ENCODE measurements at places on chromosomes 6 and 20.

DNA sequence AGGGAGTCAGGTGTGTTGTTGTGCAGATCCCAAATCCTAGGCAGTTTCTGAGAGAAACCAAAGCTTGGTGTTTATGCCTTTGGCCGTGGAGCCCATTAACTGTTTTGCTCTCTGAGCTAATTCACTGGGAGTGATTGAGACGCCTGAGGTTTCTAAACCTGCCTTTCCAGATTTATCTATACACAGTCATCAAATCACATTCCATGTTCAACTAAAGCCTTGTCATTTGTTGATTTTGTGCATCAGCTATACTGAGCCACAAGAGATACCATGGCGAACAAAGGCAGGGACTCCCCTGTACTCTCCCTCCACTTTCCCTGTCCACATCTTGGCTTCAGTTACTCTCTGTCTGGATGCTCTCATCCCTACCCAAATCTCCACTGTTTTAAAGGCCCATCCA, 229.7 kb upstream of the PMEPA1 start:
- no peak for DNase-seq

- DNase-seq = no peak
Observed at GRCh38 chr20:58995461-58996225, 11.4 kb downstream of the CTSZ start.

- no peak for DNase-seq
Observed at GRCh38 chr6:112275365-112275764, 21.0 kb upstream of the LAMA4 start.

DNA sequence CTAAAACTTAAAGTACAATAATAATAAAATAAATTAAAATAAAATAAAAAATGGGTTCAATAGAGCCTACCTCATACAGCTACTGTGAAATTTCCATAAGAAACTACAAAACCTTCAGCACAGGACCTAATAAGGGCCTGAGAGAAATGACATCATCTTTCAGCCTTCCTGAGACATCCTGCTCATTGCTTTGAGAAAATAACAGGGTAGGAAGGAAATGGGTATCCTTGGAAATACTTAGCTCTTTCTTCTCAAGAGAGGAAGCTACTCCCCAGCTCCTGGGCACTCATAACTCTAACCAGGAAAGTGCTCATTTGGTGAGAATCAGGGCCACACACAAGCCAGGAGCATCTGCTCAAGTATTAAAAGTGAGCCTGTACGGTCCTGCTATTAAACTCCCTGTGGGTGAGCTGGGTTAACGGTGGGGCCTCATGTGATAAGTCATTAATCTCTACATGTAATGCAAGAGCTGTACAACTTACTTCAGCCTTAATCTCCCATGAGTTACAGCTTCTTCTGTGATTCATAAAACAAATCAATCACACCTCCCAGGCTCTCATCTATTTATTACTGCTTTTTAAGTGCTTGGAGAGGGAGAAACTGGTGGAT, 141.4 kb downstream of the MAFB start:
- no peak for DNase-seq

DNA sequence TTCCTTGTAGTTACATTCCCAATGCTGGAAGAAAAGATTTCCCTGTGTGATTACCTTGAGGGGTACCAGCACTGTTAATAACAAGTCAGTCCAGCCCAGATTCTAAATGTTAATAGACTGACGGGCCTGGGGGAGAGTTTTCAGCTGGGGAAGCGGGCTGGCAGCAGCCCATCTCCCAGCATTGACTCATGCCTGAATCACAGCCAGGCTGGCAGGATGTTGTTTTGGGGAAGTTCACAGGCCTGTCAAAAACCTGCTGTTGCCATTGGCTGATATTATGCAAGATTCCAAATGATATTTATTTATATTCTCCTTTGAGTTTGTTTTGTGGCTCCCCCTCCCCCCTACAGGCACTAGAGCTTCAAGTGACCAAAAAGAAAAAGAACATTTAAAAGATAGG, 213.9 kb upstream of the CNR1 start:
- DNase-seq = no peak

GRCh38 chr6:127121637-127121960, 3.1 kb downstream of the RSPO3 start:
- DNase-seq = no peak

DNA sequence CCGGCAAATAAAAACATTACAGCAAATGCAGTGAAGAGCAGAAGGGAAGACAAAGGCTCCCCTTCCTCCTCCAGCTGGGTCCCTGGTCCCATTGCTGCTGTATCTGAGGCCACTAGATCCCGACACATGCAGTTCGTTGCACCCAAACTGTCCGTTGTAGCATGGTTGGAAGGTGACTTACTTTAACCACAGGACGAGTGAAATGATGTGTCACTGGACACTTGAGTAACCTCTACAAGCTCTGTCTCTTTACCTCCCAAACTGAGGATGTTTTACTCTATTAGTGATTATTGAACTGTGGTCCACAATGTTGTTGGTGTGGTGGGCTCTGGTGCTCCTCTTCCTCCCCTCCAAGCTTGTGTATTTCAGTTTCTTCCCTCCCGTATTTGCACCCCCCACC, 46.2 kb upstream of the ARMH2 start:
- no peak for DNase-seq

DNA sequence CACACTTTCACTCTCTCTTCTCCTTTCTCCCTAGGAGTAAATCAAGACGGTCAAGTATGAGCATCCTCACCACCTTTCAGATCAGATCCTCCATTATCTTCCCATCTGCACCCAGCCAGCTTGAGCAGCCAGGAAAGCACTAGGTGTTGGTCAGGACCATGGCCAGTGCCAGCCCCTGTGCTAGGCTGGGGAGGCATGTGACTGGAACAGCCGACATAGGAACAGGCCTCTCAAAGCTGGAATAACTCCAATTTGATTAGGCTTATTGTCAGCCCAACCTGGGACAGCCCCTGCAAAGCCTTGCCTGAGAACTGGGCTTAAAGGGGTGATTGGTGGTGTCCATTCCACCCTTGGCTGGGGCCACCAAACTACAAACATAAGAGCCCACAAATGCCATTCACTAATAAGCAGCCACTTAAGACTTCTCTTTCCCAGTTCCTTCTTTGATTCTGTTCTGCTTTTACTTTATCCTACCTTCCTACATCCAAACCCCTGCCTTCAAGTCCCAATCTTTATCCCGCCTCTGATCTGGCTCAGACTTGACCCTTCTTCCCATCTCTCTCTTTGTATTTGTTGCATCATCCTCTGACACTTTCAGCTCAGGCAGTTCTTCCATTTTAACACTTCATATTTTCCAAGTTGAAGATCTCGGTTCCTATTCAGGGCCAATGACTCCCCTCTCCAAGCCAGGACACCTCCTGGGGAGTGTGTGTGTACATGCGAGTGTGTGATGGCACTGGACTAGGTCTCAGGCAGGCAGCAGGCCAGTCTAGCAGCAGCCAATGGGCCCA, 4.5 kb upstream of the TREM2 start:
- DNase-seq = no peak

DNA sequence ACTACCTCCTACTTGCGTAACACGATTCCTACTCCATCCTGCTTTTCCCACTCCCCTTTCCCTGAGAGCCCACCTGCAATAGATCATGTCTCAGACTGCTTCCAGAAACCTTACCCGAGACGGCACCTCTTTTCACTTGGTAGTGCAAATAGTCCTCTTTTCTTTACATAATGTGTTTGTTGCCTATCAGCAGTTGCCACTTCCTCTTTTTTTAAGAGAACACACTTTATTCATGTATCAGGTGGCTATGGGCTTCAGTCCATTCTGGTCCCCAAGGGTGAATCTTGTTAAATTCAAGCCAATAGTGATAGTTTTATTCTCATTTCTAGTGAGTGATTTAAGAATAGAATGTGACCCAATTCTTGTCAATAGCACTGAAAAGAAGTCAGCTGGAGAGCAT, 57.7 kb upstream of the FERMT1 start:
- DNase-seq = no peak

GRCh38 chr6:82380566-82381185, 17.1 kb downstream of the TPBG start:
- no peak for DNase-seq

- no peak for DNase-seq
Observed at GRCh38 chr6:138104618-138105213, 2.5 kb downstream of the PERP start.

DNA sequence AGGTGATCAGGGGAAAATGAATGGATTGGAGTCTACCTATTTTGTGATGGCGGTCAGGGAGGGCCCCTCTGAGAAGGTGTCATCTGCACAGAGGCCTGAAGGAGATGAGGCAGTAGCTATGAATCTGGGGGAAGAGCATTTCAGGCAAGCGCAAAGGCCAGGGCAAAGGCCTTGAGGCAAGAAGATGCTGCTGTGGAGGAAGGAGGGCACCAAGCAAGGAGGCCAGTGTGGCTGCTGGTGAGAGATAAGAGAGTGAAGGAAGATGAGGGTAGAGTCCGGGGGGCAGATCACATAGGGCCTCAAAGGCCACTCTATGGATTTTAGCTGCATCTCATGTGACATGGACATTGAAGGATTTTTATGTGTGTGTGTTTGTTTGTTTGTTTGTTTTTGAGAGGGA, 20.6 kb upstream of the CSNK2A1 start:
- DNase-seq = no peak

DNA sequence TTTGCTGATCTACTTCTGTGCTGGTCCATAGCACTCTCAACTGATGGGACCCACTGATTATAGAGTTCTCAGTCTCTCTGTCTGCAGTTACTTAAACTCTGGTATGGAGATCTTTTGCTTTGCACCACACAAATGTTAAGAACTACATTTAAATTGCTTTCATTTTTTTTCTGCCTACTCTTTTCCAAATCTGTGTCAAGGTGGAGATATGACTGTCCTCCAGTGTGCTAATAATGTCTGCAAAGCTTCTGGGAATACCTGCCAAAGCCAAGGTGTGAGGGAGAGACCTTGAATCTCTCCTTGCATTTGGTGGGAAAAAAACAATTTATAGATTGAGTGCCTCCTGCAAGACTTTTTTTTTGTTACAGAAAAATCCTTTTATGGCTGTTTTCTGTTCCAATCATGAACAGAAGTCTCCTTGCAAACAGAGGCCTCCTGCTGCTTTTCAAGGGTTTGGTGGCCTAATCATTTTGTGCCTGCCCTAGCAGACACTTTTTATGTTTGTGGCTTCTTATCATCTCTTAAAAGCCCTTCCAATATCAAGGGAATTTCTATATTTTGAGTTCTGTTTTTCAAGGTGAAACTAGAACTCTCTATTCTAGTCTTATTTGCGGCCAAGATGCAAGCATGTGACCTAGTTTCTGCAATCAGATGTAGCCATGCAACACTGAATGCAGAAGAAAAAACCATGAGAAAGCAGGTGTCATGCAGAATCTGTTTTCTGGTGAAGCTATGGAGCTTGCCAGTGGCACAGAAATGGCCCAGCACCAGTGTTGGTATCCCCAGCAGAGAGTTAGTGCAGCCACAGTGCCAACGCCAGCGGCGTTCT, 23.2 kb upstream of the AKIRIN2 start:
- DNase-seq = no peak

GRCh38 chr6:37272834-37273566, 15.1 kb upstream of the TMEM217 start:
- DNase-seq = no peak

DNA sequence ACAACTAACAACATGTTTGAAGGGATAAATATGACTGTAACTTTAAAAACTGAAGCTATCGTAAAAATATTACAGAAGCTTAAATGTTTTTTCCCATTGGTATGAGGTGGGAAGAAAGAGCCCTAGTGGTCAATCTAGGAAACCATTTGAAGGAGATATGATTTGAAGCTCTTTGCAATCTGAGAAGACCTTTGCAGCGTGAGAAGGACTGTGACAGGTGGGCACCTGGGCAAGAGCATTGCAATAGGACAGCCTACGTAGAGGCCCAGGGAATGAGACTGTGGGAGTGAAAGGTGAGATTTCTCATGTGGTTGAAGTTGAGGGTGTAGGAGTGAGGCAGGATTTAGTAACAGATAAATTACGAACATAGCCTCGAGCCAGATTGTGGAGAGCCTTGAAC, 108.0 kb upstream of the PDE7B start:
- no peak for DNase-seq

DNA sequence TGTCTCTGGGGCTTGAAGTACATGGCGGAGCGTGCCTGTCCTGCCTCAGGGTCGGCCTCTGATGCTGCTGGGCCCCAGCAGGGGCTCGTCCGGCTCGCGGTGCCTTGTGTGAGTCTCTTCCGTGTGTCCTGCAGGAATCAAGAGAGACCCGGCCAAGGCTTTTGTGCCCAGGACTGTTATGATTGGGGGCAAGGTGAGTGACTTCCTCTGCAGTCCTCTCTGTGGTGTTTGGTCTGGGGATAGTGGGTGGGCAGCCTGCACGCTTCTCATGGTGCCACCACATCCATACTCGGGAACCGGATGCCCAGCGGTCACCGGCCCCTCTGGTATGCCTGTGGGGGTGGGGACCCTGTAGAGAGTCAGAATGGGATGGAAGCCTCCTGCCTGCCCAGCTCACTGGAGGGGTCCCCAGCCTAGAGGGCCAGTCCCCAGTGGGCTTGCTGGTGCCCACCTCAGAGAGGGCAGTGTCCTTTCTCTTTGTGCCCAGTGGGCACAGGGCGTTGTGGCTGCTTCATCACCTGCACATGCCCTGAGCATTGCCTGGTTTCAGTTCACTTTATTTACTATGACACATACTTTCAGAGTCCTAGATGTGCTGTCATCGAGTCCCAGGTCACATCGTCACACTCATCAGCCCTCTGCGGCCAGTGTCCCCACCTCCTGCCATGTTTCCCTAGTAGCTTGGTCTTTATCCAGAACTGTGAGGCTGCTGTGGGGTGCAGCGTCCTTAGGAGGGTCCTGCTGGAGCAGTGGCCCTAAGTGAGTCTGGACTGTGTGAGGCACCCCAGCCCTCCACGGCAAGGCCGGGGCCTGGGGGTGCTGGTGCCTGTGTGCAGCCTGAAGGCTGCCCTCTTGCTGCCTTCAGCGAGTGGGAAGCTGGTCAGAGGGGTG, 40.7 kb downstream of the PYGB start:
- no peak for DNase-seq

- DNase-seq = no peak
Observed at GRCh38 chr6:126147291-126147815, 161.0 kb downstream of the TRMT11 start.

- no peak for DNase-seq
Observed at GRCh38 chr6:42571611-42572342, 7.9 kb downstream of the UBR2 start.

GRCh38 chr6:142241061-142241460, 60.7 kb upstream of the ADGRG6 start:
- DNase-seq = no peak

GRCh38 chr6:115643762-115644161, 416.9 kb downstream of the FRK start:
- DNase-seq = no peak

- DNase-seq = no peak
Observed at GRCh38 chr6:39260456-39260855, 31.2 kb upstream of the KCNK5 start.

DNA sequence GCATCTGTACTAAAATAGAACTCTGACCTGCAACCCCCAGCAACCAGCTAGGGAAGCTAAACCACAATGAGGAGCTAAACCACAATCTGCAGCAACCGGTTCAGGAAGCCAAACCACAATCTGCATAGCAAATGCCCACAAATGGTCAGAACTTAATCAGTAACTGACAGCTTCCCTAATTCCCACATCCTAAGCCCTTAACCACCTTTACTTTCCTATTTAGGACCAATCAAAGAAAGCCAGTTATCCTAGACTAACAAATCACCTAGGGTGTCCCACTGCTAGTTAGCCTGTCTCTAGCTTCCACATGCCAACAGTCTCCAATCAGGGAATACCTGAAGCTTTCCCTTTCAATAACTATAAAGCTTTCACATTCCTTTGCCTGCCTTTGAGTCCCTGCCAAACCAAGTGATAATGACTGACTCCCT, 424.6 kb upstream of the PTCHD4 start:
- no peak for DNase-seq
